ENCODE measurements at places on chromosomes 16 and 17.

- no peak for DNase-seq
These were observed 6.0 kb upstream of the TBC1D3B start for GRCh38 chr17:36182176-36183000.

DNA sequence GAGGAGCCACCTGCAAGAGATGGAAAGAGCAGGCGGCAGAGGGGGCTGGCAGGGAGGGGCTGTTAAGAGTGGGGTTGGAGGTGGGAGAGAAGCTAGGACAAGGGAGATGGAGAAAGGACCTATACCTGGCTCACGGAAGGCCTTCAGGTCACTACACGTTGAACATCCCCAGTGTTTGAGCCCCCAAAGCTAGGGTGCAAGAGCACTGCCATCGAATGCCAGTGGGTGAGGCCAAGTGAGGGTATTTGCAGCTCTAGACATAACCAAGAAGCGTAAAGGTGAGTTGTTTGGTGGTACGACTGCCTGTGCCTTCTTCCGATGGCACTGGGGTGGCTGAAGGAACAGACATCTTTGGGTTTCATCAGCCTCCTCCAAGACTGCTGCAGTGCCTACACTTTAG lies 17.0 kb upstream of the HERPUD1 start:
- DNase-seq = no peak

- DNase-seq = no peak
These were observed 42.6 kb upstream of the AXIN2 start for GRCh38 chr17:65604070-65604469.

GRCh38 chr16:15034266-15035162 lies 21.4 kb downstream of the NTAN1 start:
- peak; percentile 20 for DNase-seq

DNA sequence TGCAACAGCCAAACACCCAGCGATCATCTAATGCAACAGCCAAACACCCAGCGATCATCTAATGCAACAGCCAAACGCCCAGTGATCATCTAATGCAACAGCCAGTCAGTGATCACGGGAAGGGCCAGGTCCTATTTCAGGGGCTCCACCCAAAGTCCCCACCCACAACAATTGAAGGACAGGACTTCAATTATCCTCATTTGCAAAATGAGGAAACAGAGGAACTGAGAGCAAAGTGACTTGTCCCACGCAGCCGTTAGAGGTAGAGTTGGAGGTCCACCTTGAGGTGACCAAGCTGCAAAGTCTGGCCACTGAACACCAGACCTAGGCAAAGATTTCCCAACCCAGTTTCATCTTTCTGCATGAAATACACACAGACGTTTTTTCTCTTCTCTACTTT lies 3.7 kb downstream of the ZG16B start:
- no peak for DNase-seq

All from femur (tissue), 1 donor.